ENCODE measurements at places on chromosomes 11 and 22. TPM values are rescaled to one million over a fixed set of nuclear protein-coding genes. Genes with fewer than 3 reads are reported as not detected.

DNA sequence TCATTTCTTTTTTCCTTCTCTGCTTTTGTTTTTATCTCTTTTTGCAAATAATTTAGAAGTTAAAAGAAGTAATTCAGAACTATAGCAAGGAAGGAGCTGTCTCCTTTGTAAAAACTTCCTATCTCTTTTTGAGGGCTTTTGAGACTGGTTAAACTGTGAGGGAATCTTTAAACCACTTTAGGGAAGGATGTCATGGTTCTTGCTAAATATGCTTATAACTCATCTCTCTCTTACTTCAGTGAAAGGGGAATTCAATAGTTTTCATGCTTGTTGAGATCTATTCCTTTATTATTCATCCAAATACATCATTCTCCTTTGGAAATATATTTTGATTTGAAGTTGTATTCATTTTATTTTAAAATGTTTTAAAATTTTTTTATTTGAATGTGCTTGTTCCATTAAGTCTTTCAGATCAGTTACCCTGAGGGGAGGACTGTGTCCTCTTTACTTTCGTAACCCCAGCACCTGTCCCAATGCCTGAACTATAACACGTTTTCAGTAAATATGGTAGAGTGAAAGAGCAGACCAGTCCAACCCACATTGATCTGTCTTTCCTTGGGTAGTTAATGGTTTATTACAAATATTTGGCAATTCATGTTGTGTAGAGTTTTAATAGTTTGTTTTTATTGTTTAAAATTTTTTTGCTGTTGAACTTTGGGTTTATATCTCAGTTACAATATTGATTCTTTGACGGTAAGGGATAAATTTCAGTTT lies 27.5 kb downstream of the AMOTL1 start:
- DNase-seq, result no peak

- DNase-seq, result no peak
These were observed 2.3 kb downstream of the PRSS23 start for GRCh38 chr11:86802601-86803051.

DNA sequence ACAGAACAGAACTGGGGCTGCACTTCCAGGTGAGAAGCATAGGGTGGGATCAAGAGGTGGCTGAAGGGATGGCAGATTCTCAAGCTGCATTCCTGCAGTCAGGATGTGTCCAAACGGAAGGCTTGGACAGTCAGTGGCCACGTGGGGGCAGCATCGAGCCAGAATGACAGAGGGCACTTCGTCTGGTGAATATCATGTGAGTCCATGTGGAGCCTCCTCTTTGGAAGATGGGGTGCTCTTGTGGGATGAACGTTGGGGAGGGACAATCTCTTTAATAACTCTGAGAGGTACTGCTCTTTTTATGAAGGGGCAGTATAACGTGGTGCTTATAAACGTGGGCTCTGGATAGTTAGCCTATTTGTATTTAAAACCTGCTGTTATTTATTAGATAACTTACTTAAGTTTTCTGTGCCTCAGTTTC lies 154.9 kb upstream of the NAV2 start:
- peak; percentile 60 for DNase-seq

GRCh38 chr22:47337161-47337621 lies 574.7 kb downstream of the TBC1D22A start:
- DNase-seq, result no peak

- DNase-seq, result no peak
These were observed 61.6 kb upstream of the PTPN5 start for GRCh38 chr11:18853086-18853720.

DNA sequence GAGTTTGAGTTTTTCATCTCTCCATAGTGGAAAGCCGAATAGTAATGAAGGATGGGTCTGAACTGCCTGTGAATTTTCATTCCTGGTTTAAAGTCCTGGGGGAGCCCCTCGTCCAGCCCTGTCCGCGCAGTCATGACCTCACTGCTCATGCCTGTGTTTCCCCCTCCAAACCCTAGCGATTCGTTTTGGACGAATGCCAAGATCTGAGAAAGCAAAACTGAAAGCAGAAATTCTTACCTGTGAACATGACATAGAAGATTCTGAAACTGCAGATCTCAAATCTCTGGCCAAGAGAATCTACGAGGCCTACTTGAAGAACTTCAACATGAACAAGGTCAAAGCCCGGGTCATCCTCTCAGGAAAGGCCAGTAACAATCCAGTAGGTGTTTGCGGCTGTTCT lies 30.5 kb downstream of the CDPF1 start:
- no peak for DNase-seq

DNA sequence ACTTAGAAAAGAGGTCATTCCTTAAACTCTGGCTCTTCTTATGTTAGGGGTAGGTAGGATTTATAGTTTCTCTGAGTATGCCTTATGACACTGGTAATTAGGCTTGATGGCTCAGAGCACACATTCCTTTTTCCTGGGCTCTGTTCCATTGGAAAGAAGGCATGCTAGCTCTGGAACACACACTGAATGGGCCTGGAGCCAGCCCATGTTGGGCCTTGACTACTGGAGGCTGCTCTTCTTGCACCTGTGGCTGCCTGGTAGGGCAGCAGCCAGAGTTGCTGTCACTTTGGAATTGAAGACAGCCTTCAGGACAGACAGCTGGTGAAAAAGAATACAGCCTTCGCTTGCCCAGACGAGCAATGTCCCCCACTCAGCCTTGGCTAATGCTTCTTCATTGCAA lies 18.2 kb downstream of the MCAM start:
- no peak for DNase-seq

DNA sequence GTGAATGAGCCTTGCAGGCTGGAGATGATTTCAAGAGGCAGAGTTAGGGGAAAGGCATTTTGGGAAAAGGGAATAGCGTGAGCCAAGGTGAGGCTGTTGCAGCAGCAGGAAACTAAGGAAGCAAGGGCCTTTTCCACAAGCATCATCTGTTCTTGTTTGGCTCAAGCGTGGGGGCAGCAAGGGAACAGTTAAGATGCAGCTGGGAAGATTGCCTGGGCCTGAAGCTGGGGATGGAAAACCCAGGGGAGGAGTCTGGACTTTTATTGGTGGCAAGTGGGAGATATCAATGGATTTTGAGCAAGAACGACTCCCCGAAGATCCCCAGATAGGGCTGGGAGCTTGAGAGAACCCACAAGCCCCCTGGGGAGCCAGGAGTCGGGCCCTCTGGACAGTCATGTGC lies 27.3 kb upstream of the PICK1 start:
- no peak for DNase-seq

IRAG1 gene
- 0.32 TPM for total RNA-seq

GRCh38 chr22:16586170-16586569 lies 6.4 kb downstream of the CCT8L2 start:
- no peak for DNase-seq

DNA sequence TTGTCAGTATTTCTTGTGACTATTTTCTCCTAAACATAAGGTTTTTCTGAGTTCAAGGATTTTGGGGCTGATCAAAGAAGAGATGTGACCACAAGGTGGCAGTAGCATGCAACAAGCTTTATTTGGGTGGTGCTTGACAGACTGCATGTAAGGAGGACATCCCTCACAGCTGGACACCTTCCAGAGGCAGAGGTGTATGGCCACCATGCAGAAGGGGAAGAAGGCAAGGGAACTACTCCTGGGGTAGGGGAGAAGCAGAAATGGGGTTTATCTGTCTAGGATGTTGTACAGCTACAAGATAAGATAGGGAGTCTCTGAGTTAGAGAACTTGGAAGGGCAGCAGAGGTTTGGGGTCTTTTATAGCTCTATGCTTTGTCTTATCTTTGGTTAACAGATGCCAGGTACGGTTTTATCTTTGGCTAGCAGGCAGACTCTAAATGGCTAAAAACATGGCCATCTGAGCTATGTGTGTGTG lies 5.1 kb upstream of the BIRC2 start:
- peak; percentile 84 for DNase-seq

GRCh38 chr22:45762545-45763235 lies 91.1 kb downstream of the ATXN10 start:
- no peak for DNase-seq

PKNOX2 gene
- total RNA-seq, result not detected

PYGM gene
- total RNA-seq, result 9.1 TPM

DNA sequence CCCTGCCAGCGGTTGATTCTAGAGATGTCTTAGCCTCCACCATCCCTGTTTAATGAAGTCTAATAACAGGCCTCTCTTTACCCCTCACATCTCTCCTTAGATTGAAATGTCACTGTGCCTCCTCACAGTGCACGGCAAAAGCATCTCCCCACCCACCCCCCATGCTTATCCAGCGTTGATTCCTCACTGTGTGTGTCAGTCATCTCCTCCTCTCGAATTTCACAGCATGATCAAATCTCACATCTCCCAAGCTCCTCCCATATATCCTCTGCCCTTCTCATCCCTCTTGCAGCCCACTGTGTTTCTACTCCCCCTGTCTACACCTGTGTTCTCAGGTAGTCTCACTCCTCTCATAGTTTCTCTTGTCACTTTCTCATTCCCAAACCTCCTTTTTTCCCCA lies 84.6 kb downstream of the DBX1 start:
- DNase-seq, result no peak

MIF gene
- total RNA-seq, result 125 TPM
